ENCODE measurements at places on chromosomes 12 and 14.

GRCh38 chr12:26001530-26001929, 43.0 kb downstream of the RASSF8 start:
- DNase-seq, result no peak

DNA sequence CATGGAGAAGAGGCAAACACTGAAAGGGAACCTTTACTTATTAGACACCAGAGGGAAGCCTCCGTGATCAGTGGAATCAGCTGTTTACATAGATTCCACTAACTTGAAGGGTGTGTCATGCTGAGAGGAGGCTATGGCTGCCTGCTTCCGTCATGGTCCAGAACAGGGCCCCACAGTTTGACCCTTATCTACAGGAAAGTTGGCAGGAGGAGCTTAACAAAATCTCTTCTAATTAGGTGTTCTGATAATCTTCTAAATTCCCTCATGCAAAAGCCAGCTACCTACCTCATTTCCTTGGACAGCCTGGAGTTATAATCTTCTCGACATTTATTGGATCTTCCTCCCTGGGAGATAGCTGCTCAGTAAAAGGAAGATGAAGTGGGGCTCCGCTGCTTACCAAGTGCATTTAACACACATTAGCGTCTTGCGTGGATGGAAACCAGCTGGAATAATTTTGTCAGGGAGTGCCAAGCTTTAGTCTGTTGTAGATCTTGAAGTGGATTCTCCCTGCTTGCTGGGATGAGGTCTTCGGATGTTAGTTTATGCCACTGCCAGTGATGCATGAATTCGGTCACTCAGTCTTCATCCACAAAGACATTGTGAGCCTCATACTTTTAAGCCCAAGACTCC, 171.0 kb downstream of the PAH start:
- DNase-seq, result no peak

DNA sequence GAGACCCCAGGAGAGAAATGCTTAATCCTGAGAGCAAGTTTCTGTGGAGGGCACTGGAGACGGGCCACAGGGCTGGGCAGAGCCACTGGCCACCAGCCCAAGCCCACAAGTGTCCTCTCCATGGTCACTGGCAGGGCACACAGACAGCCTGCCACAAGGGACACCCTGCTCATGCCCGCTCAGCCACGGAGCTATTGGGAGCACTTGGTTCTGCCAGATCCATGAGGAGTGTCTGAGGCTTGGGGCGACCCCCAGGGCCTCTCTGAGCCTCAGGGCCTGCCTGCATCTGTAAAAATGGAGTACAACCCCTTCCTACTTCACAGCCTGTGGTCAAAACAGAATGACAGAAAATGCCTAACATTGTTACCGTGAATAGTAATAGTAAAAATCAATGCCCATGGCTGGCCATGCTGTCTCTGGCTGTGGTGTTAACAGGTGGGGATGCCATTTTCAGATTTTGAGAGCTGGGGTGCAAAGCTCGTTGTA, 3.2 kb downstream of the PGF start:
- no peak for DNase-seq

DNA sequence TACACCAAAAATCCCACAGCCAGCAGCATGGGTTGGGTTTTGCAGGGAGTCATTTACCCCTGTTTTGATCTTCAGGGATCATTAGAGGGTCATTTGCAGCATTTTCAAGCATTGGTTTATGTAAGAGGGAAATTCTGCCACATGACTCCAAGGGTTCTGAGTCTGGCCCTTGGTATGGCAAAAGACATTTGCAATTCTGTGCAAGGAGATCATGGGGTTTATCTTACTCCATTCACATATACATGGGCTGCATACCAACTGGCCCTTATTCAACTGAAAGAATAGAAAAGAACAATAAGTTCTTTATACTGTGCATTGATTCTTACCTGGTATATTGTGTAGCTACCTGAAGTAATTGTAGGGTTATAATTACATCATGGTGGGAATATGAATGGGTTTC, 13.7 kb downstream of the SIX4 start:
- DNase-seq, result no peak

GRCh38 chr14:61438497-61438859, 117.1 kb downstream of the PRKCH start:
- no peak for DNase-seq

DNA sequence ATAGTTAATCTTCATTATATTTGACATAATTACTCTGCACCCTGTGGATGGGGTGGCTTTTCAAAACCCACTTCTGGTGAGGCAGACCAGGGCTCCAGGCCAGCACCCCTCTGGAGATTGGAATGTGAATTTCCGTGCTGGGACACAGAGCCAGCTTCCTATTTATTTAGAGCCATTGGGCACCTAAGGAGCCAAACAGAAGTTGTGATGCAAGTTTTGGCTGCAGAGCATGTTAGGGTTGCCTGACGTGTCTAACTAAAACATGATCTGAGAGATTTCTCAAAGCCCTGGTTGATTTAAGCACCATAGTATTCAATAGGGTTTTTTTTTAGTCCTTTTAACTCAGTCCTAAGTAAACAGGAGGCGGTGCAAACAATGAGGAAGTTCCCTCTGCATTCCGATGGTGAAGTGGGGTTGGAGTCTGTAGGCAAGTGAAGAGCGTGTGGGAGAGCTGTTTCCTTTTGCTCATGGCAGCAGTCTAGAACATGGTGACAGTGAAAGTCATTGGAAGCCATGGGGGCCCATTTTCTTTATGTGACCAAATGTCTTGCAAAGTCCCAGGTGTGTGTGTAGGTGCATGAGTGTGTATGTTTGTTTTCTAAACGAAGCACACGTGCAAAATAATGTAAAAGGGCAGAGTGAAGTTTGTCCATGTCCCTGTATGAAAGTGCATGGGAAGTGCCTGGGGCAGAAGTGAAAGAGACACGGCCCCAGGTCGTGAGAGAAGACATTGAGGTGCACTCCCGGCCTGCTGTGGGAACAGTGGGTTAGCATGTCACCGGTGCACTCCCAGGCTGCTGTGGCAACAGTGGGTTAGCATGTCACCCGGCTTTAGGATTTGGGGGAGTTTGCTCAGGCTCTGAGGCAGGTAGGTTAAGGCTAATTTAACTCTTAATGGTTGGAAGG, 117.7 kb downstream of the PRKCH start:
- no peak for DNase-seq

- no peak for DNase-seq
Measured at GRCh38 chr14:101796479-101796878, 35.0 kb downstream of the PPP2R5C start.

DNA sequence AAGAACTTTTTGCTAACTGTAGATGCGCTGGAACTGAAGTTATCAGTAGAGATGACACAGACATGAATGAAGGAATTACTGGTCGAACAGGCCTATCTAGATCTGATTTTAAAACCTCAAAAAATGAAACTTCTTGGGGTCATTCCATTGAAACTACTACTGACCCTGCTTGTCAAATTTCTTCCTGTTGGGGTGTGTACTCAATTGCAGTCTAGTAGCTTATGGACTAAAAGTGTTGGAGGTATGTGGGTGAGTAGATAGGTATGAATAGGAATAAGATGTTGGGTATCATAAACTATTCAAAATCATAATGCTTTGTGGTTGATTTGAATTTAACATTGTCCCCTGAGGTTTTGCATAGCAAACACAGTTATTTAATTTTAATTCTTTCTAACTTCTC, 9.2 kb downstream of the APOLD1 start:
- no peak for DNase-seq

DNA sequence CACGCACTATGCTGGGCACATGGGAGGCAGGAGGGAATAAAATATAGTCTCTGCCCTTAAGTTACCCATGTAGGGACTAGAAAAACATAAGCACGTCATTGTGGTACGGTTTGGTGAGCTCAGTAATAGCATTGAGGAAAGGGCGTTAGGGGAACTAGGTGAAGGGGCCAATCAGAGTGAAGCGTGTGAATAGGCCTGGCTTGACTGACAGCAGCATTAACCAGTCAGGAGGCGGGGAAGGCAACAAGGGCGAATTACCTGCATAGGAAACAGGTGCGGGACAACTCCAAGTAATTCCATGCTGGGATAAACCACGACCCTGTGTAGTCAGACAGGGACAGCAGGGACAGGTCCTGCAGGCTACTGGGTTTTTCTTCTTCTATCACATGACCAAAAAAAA, 107.7 kb downstream of the UNC79 start:
- no peak for DNase-seq

DNA sequence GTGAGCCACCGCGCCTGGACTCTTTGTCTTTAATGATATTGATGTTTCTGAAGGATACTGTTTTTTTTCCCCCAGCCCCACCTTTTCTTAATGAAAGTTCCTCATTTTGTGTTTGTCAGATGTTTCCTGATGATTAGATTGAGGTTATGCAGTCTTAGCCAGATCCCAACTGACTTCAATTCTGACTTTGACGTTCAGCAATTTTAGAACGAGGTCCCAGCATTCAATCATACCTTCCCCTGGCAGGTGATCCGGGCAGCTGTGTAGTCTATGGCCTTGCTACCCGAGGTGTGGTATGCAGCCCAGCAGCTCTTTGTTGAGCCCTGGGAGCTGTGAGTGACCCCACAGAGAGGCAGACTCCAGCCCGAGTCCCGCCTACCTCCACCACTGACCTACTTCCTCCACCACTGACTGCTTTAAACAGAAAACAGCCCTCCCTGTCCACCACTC, 82.7 kb downstream of the LGMN start:
- no peak for DNase-seq

DNA sequence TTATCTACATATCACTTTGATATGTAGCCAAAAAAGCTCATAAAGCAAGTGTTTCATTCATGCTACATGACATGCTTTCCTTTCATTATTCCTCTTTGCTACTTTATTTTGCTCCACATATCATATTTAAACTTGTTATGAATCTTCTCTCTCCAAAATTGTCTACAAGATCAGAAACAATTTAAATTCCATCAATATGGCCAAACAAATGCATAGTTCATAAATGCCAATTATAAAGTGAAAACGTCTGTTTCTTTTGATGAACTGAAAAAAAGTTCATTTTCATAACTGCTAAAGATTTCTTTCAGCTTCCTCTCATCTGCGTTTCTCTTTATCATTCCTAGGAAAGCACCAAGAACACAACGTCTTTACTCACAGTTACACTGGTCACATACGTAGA, 22.8 kb downstream of the USP44 start:
- no peak for DNase-seq

DNA sequence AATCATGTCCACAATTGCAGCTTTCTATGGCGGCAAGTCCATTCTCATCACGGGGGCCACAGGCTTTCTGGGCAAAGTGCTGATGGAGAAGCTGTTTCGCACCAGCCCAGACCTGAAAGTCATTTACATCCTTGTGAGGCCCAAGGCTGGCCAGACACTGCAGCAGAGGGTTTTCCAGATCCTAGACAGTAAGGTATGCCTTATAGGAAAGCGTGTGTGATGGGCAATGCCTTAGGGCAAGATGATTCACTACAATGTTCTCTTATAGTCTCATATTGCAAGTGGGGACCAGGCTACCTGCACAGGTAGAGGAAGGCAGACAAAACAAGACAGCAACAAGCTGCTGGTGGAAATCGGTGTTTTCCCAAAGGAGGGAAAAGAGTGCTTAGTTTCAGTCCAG, 110.5 kb downstream of the ERGIC2 start:
- no peak for DNase-seq

DNA sequence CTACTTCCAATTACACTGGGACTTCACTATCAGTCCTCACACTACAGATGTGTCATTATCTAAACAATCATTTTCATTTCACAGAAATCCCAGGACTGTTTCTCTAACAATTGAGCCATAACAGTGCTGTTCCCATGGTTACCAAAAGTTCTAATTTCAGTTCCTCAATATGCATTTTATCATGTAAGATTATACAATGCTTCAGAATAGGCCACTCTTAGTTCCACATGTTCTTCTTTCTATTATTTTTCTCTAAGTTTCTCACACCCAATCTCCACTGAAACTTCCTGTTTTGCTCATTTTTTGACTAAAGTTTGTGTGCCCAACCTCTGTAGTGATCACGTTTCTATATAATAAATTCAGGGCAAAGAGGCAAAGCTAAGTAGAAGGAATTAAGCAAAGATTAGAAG, 185.8 kb downstream of the DUSP6 start:
- DNase-seq, result no peak

- DNase-seq, result no peak
Measured at GRCh38 chr14:93195316-93195999, 10.3 kb downstream of the LYSET start.

DNA sequence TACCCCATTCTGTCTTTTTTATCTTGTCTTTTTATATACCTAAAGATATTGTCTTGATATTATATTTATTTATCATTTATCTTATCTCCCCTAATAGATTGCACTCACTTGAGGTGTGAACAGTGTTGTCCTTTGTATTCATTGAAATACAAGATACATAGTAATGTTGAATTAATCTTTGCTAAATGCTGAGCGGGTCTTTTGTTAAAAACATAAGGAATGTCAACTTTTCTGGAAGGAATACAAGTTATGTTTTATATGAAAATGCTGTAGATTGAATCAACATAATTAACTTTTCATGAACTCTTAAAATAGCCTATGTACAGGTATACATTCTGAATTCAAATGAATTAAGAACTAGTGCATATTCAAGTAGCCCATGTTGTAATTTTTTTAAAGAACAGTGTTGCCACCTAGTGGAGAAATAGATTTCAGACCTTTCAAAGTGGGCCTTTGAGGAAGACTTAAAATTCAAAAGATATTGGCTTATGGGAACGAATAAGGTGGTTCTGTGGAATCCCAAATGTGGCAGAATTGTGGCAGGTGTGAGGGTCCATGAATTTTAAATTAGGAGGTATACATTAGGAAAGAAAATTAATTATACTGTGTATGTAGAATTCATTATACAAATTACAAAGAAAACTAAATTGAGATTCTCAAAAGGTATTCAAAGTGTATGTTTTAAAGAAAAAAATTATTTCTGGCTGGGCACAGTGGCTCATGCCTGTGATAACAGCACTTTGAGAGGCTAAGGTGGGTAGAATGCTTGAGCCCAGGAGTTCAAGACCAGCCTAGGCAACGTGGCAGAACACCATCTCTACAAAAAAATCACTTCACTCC, 19.1 kb downstream of the BBOF1 start:
- peak; percentile 46 for DNase-seq

GRCh38 chr12:3869865-3870264, 3.3 kb downstream of the PARP11 start:
- DNase-seq, result no peak

DNA sequence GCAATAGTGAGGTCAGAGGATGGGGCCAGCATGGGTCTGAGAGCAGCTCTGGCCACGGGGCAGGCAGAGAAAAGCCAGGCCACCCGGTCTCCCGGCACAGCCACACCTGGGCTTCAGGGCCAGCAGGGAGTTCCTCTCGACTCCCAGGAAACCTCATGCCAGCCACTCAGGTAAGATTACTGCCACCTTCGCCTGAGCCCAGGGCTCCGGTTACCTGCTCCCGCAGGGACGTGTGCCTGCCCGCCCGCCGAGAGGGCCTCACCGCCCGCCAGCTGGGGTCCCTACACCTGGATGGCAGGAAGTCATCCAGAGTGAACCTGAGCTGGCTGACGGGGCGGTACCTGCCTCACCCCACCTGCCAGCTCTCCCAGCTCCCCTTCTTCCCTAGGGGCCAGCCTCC, 7.3 kb downstream of the JAG2 start:
- peak; percentile 90 for DNase-seq

- DNase-seq, result no peak
Measured at GRCh38 chr12:55548756-55549155, 646 bp upstream of the OR6C4 start.

- no peak for DNase-seq
Measured at GRCh38 chr12:47686645-47687240, 19.1 kb downstream of the RPAP3 start.

Measured in NCI-H1105 (cell line).